GM12878 (cell line): ENCODE measurements at places on chromosomes 6 and 20. TPM values are rescaled to one million over a fixed set of nuclear protein-coding genes. Genes with fewer than 3 reads are reported as not detected.

DNA sequence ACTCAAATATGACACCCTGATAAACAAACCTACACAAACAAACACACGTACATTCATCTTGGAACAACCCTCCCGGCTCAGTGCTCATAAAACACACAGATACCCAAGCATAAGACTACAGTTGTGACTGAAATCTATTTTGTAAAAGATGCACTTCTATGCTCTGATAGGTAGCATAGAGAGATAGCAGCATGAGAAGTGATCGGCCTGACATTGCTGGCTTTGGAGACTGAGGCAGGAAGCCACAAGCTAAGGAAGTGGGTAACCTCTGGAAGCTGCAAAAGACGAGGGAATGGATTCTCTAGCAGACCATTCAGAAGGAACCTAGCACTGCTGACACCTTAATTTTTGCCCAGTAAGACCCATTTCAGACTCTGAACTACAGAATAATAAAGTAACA lies 1.6 kb upstream of the RNF39 start:
- peaks cover 16% of the 10 kb centered on the region for H3K27me3 ChIP-seq
- DNase-seq: no peak
- H3K27ac ChIP-seq: no peak overlapping the region
- H3K4me1 ChIP-seq: no peaks in the 10 kb centered on the region
- H3K36me3 ChIP-seq: no peaks in the 10 kb centered on the region

The TAP2 gene
- 77.2 and 87.3 TPM in 2 replicates for total RNA-seq

DNA sequence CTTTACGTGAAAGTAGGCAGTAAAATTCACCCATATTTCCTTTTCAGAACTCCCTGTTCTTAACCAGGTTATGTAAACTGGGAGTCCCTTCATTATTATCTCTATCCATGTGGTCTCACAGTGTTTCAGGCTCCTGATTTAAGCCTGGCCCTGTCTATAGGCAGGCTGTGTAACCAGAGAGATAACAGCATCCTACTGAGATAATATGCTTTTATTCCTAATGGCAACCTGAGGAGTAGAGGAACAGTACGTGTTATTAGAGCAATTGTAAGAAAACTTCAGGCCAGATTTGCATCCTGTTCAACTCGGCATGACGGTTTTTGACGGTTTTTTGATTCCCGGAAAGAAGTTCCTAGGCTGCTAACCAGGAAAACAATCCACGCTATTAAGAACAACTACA lies 16.9 kb downstream of the FUT9 start:
- H3K4me1 ChIP-seq: no peaks in the 10 kb centered on the region
- H3K36me3 ChIP-seq: no peaks in the 10 kb centered on the region
- no peaks in the 10 kb centered on the region for H3K27me3 ChIP-seq
- DNase-seq: no peak

DNA sequence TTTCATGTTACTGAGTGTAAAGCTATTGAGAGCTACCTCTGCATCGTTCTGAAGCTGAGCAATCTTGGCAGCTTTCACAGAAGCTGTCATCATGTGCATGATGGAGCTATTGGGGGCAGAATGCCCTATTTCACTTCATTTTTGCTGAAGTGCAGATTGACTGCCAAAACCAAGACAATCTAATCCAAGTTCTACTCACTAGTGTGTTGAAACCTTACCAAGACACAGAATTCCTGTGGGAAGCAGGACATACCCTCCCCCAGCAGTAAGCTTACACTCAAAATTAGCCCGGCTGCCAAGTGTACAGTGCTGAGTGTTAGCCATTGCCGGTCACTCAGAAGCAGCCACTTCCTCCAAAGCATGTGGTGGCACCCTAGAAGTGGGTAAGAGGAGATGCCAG lies 177.3 kb upstream of the TENT5A start:
- no peaks in the 10 kb centered on the region for H3K27me3 ChIP-seq
- no peak overlapping the region for H3K27ac ChIP-seq
- no peaks in the 10 kb centered on the region for H3K4me1 ChIP-seq
- no peak for DNase-seq
- no peak overlapping the region for H3K4me3 ChIP-seq

DNA sequence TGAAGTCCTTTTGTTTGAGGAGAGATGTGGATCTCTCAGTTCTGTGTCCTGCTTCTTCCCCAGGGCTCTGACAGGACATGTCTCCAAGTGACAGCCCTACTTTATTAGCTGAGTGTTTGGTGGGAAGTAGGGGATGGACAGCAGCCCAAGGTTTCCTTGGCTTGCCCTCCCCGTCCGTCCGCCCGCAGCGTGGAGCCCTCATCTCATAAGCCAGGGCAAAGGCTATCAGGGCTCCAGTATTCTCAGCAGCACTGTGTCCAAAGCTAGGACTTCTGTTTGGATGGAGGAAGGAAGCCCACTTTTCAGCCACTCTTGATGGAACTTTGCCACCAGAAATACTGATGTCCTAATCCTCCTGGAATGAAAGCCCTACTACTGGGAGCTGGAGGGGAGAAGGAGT lies 13.6 kb downstream of the CDC5L start:
- H3K4me1 ChIP-seq: no peaks in the 10 kb centered on the region
- no peaks in the 10 kb centered on the region for H3K27me3 ChIP-seq
- no peak overlapping the region for H3K4me3 ChIP-seq
- no peak overlapping the region for H3K27ac ChIP-seq
- DNase-seq: no peak

DNA sequence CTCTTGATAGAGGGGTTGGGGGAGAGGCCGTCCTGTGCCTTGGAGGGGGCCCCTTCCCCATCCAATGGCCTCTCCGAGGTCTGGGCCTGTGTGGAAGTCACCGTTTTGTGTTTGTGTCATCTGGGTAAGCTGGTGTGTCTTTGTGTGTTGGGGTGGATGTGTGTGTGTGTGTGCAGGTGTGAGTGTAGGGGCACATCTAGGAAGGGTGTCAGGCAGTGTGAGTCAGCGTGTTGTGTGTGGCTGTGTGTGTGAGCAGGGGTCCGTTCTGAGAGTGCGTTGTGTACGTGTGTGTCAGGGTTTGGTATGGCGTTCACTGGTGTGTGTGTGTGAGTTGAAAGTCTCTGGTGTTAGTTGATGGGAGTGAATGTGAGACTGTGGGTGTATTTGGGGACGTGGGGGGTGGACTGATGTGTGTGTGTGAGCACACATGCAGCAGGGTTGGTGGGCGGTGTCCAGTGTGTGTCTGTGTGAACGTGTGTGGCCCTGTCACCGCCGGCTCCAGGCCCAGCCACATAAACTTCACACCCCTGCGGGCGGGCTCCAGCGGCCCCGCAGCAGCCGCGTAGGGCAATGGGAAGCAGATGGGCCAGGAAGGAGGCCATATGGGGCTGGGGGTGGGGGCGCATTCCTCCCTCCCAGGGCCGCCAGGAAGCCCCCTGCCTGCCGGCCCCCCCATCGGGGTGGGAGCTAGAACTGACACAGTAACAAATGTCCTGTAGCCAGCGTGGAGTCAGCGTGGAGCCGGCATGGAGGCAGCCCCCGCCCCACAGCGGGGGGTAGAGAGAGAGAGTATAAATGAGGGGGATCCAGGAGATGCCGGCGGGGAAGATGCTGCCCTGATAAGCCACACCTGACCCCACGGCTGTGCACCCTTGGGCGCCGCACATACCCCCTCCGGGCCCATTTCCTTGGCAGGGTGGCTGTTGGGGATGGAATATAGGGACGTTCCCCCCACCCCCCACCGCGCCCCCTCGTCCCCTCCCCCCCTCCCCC lies 32.1 kb downstream of the SNAI1 start:
- H3K27ac ChIP-seq: no peak overlapping the region
- DNase-seq: no peak

DNA sequence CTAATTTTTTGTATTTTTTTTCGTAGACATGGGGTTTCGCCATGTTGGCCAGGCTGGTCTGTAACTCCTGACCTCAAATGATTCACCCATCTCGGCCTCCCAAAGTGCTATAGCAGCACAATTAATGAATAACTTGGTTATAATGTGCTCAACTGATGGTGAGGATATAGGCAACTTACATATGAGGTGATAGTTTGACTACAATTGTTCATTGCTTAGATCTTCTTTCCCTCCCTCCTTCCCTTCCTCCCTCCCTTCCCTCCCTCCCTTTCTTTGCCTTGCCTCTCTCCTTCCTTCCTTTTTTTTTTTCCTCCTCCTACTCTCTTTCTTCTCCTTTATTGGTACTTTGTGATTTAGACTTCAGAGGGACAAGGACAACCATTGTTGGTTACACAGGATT lies 151.2 kb downstream of the RNF144B start:
- no peak for DNase-seq
- H3K4me1 ChIP-seq: no peaks in the 10 kb centered on the region
- H3K4me3 ChIP-seq: no peak overlapping the region
- no peaks in the 10 kb centered on the region; the same call in 1 of the 2 replicates for H3K27me3 ChIP-seq
- no peak overlapping the region for H3K27ac ChIP-seq

The ARMH2 gene
- total RNA-seq: 0.35 TPM in 1 of 2 replicates, not detected in the other

DNA sequence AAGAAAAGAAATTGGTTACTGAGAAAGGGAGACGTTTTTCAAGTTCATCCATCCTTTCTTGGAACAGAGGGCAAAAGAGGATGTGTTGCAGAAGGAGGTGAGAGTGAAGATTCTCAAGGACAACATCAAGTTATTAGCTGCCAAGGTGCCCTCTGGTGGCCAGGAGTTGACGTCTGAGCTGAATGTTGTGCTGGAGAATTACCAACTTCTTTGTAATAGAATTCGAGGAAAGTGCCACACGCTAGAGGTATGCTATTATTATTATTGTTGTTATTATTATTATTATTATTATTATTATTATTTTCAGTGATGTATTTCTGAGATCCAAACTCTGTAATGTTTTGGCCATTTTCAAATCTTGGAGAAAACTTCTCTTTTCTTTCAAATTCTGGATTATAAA lies 197.0 kb downstream of the UTRN start:
- DNase-seq: peak; percentile 20
- no peak overlapping the region for H3K4me3 ChIP-seq
- peaks cover 16% of the 10 kb centered on the region; the same call in 1 of the 2 replicates for H3K36me3 ChIP-seq
- H3K4me1 ChIP-seq: no peaks in the 10 kb centered on the region
- H3K27ac ChIP-seq: no peak overlapping the region
- no peaks in the 10 kb centered on the region for H3K27me3 ChIP-seq

The GINM1 gene
- total RNA-seq: 28.7 and 29.3 TPM in 2 replicates

The RIPOR2 gene
- total RNA-seq: 37.9 and 41.1 TPM in 2 replicates

- peak overlapping the region; percentile 37; the same call in 1 of the 2 replicates for H3K27ac ChIP-seq
- H3K36me3 ChIP-seq: no peaks in the 10 kb centered on the region; the same call in none of the 2 replicates
- peak overlapping the region; percentile 26; the same call in 1 of the 2 replicates for H3K4me3 ChIP-seq
These were observed 98.8 kb upstream of the DST start for GRCh38 chr6:56741472-56741871.

The C20orf204 gene
- total RNA-seq: 49.1 and 56.0 TPM in 2 replicates

DNA sequence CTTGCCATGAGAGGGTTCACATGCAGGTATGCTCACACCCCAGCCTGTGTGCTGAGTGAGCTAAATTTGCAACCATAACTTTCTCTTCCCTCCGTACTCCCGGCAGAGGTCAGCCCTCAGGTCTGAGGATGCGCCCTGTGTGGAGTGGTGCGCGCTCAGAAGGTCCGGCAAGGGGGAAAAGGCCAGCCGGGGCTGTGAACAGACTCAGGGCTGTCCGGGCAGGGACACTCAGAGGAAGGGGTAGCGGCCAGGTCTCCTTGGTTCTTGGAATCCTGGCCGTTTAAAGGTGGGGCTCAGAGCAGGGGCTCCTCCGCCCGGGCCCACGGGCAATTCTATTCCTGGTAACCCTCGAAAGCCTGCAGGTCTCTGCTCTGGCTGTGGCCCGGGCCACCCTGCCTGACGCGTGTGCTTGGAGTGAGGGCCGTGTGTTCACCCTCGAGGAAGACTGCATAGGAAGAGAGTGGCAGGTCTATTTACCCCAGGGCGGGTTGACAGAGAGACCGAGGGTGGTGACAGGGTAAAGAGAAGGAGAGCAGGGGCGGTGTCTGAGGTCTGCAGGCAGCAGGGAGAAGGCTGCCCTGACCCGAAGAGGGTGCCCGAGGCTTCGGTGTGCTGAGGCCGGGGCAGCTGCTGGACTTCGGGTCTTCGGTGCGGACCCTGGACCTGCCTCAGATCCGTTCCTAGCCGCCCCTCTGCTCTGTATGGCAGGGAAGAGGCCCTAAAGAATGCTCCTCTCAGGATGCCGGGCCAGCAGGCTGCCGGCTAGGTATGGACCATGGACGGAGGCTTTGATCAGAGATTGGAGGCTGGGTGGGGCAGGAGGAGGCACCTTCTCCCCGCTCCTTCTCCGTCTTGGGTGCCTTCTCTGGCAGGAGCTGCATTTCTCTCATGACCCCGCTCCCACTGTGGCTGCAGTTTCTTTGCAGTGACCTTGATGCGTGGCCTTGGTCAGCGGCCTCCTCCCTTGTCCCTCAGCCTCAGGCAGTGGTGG lies 131.1 kb upstream of the ARMC2 start:
- no peak overlapping the region for H3K4me3 ChIP-seq
- no peaks in the 10 kb centered on the region for H3K36me3 ChIP-seq
- H3K27me3 ChIP-seq: peaks cover 6% of the 10 kb centered on the region
- H3K27ac ChIP-seq: no peak overlapping the region
